Renal cortical epithelial cell (primary cell): ENCODE measurements at places on chromosomes 16 and 17.
A peak's percentile ranks its signal among the peaks of the same experiment; 100 is the strongest.

GRCh38 chr17:76917829-76918228 lies 49.6 kb downstream of the MGAT5B start:
- no peak for DNase-seq

GRCh38 chr17:43018932-43019331 lies 3.3 kb downstream of the VAT1 start:
- DNase-seq: no peak

GRCh38 chr17:63702721-63703015 lies 2.7 kb upstream of the LIMD2 start:
- no peak for DNase-seq

GRCh38 chr17:56977673-56978395 lies at the start of gene SCPEP1:
Gene SCPEP1, plus strand, starts transcription at chr17:56978131. Its CDS starts 29 bp downstream, at chr17:56978160.
- peak; percentile 52 for DNase-seq

- no peak for DNase-seq
Observed at GRCh38 chr17:45290269-45290765, 26.5 kb downstream of the MAP3K14 start.

- DNase-seq: peak; percentile 95
Observed at GRCh38 chr16:4944333-4945281, 7.7 kb upstream of the PPL start.

GRCh38 chr17:61238455-61238933 lies 161.1 kb upstream of the TBX2 start:
- DNase-seq: no peak

GRCh38 chr17:68556551-68556950 lies 44.3 kb downstream of the PRKAR1A start:
- DNase-seq: no peak

DNA sequence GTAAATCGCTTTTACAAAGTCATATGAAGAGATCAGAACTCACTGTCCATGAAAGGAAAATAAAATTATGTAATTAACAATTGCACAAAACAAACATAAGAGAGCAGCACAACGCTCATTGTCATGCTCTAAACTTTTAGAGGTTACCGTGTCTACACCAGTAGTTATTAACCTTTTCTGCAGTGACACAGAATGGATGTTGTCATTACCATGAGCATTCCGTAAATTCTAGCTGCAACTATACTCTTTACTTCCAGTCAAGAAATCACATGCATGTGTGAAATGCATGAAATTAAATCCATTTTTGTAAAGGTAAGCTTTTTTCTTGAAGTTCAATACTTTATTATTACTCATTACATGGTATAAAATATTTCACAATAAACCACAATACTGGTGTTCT lies 38.2 kb downstream of the USP32 start:
- no peak for DNase-seq

DNA sequence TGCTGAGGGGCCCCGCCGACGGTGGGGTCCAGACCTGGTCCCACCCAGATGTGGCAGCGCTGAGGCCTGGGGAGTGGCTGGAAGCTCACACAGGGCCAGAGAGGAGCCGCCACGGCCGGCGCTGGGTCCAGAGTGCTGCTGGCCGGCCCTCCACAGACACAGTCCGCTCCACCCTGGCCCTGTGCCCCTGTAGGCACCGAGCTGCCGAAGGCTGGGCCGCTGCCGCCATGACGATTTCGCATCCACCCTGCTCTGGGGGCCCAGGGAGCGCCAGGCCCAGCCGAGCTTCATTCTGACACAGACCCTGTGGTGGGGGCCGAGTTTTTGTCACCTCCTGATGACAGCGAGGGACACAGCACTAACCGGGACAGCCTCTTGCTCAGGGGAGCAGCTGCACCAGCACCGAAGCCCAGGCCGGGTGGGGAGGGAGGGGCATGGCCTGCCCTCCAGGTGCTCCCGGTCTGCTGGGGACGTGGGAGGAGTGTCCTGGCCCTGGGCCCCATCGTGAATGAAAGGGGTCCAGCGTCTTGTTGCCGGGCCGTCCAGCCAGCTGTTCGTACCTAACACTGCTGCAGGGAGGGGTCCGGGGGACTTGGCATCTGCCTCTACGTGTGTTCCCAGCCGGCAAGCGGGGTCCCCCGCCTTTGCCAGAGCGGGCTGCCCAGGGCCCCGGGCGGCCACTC lies 27.1 kb upstream of the SSTR5 start:
- DNase-seq: no peak

GRCh38 chr17:56392321-56392720 lies 201.2 kb upstream of the NOG start:
- no peak for DNase-seq

GRCh38 chr16:11564046-11564926 lies 22.4 kb downstream of the LITAF start:
- DNase-seq: no peak

GRCh38 chr16:85284141-85284817 lies 172.0 kb upstream of the CIBAR2 start:
- no peak for DNase-seq

- DNase-seq: no peak
Observed at GRCh38 chr16:7372095-7372494, 39.5 kb downstream of the RBFOX1 start.

DNA sequence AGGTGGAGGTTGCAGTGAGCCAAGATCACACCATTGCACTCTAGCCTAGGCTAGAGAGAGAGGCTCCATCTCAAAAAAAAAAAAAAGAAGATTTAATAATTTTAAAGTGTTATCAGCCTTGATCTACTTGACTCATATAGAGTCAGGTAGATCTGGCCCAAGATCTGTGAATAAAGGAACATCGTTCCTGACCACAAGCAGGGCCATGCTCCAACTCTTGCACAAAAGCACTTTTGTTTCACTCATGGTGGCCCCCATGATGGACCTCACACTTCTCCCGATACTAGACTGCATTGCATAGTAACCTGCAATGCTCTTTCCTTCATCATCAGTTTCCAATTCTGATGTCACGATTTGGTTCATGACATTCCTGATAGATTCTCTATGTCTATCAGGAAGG lies 5.2 kb upstream of the MYH11 start:
- no peak for DNase-seq

GRCh38 chr16:68756239-68756915 lies 19.3 kb downstream of the CDH1 start:
- DNase-seq: peak; percentile 78

GRCh38 chr16:86512301-86512859 lies 2.1 kb downstream of the FOXF1 start:
- no peak for DNase-seq

DNA sequence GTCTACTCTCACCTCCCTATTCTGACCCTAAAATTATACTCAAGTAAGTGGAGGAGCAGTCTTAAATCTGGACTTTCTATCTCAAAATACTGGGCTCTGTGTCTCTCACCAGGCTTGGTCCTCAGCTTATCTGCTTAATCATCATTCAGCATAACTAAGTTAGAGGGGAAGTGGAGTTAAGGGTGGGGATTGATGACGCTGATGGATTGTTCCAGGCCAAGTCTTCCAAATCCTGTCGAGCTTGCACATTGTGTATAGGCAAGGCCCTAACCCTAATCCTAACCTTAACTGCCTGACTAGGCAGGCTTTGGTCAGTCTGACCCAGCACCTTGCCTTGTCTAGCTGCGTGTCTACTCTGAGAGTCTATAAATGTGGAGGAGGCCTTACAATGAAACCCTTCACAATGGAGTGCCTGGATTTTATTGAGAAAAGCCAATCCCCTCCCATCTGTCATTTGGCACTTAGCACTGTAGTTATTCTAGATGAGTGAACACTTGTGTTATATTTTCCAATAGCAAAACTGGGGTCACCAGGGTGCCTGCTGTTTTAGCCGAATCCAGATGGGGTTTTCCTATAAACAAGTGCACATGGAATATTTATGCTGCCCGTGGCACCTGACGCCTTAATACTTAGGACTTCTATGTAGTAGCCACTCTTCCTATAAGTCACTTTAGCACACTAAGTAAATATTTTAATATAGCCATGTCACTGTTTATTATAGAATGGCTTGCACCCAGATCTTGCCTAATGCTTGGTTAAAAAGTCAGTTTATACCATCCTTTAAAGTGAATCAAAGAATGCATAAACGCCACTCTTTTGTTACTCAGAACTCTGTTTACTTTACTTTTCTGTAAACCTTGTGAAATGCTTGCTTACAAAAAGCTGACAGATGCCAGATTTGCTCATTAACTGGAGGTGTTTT lies 193.2 kb upstream of the MYOCD start:
- DNase-seq: no peak
